Caudate nucleus (tissue), 63 donors: ENCODE measurements at places on chromosomes 3 and 15.

DNA sequence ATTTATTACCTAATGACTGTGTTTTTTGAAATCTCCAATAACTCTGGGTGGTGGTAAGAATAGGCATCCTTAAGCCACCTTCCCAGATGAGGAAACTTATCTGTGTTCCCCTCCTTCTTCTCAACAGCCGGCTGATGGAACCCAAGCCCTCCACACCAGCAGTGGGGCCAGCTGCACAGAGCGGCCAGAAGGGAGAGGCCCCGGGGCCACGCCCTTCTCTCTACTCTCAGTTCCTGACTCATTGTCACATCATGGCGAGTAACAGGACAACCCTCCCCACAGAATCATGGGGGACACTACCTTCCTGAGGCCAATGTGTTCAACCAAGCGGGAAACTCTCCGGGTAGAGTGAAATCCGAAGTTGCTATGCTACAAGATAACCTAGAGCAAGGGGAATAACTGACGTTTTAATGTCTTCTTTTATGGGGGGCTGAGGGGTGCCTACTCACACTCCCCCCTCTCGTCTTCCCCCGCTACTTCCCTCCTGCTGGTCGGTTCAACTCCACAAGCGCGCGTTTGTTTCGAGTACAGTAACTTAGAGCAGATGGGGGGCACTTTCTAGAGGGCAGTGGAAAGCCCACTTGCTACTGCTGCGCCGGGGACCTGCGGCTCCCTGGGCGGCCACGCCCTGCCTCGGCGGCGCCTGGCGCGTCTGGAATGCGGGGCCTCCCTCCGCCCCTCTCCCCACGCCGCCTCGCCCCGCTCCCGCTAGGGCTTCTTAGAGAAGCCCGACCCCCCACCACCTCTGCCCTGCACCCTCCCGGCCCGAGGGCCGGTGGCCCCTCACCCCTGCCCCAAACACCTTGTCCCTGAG is 621 bp downstream of the ANXA2 start:
- no peak for DNase-seq

- DNase-seq: no peak
Observed at GRCh38 chr3:14784087-14784681, 34.6 kb upstream of the FGD5 start.

DNA sequence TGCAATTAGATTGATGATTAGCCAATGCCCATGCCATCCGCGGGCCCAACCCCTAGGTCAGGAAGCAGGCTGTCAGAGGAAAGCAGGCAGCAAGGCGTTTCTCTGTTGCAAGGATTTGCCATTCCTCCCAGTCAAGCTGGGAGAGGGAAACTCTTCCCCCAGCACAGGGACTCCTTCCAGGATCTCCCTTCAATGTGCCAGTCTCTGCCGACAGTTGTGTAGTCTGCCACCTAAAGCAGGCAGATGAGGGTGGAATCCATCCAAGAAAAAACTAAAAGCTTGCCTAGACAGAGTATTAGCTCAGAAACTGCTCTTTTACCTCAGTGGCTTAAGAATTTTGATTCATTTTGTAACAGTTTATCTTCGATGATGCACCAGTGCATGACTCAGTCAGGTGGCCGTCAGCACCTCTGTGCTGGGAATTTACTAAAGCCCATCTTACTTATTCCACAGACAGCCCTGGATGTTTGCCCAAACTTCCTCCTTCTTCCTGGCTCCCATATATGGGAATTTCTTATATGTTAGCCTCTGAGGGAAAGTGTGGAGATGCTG is 501.5 kb upstream of the THBS1 start:
- no peak for DNase-seq

DNA sequence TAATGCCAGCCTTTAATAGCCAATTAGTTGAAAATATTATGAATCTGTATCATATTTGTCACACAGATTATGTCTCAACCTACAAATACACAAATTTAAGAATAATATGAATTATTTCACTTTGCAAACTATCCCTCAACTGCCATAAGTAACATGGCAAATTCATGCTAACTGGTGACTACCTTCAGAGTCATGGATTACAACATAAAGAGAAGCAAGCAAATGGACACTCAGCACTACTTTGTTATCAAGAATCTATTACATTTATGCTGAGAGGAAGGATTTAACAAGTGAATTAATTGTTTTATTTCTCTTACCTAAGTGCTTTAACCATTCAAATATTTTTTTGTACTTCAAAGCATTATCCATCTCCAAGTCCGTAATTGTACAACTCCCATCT is 103.1 kb upstream of the BCL6 start:
- DNase-seq: no peak

DNA sequence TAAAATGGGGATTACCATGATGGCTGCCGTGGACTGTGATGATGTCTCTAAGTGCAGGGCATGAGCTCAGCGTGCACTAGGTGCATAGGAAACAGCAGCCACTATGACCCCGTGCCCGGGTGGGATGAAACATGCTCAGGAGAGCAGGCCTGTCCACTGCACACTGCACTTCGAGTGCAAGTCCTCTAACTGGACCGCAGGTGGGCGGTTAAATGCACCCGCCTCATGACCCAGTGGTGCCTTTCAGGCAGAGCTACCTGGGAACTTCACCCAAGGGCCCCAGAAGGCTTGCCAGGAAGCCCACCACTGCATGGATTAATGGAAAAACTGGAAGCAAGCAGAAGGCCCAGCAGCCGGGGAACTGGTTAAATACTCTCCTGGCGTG is 34.0 kb downstream of the PRKCD start:
- DNase-seq: no peak

DNA sequence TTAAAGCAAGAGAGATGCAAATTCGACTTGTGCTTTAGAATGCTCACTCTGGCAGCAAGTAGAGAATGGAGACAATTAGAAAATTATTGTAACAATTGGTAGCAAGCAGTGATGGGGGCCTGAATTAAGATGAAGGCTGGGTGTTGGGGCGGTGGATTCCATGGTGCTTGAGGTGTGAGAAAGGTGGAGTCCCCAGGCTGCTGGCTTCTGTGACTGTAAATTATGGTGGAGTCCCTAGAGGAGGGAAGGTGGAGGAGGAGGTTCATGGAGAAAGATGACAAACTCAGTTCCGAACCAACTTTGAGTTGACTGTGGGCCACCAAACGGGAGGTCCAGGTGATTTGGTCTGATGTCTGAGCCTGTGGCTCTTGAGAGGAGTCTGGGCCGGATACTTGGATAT is 10.7 kb upstream of the SMAD3 start:
- no peak for DNase-seq

DNA sequence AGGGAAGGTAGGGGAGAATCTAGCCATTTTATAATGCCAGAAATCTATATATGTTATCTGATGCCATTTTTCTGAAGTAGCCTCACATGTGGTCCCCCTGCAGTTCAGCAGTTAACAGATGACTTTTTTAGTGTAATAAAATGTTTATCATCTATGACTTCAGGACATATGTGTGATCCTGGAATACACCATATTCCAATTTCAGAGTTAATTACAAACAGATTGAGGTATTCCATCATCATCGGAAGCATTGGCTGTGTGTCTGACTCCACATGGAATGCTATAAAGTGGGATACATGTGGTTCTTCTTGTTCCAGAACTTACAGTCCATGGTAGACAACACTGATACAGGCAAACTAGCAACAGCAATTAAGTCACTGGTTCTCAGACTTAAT is 45.9 kb upstream of the LIMD1 start:
- DNase-seq: no peak

DNA sequence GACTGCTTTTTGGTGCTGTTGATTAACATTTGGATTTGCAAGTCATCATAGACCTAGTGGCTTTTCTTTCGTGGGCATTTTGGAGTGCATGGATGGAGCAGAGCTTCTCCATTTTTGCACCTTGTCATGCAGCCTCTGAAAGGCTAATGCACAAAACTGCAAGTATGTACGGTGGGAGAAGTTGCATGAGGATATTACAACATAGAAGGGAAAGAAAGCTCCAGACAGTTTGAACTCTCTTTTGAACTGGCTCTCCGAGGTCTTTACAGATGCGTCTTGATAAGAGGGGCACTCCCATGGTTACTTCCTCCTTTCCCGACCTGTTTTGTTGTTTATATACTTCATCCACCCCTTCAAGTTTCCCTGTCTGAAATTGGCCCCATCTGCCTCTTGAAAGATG is 147.1 kb upstream of the GBE1 start:
- no peak for DNase-seq

DNA sequence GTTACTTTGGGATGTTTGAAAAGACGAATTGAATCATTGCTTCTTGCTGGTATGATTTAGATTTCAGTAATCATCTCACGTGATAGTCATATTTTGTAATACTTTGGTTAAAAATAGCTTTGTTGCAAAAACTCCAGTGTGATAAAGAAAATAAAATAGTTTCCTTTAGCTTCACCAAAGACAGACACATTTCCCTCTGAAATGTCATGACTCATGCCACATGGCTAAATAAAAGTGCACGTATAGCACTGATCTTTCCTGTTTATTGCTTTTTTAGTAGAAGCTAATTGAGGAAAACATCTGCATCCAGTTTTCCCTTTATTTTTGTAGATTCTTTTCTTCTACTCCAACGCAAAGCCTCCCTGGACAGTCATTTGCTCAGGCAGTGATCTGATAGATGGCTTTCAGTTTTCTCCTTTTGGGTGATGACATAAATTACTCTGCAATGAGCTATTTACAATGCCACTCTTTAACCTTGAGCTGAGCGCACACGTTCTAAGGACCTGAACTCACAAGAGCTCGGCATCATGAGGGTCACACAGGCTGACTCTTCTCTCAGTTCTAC is 84.9 kb downstream of the ARNT2 start:
- no peak for DNase-seq

- DNase-seq: no peak
Observed at GRCh38 chr3:168996622-168997021, 666.9 kb downstream of the MECOM start.

GRCh38 chr3:43481375-43481774 is 140.4 kb downstream of the ANO10 start:
- DNase-seq: no peak

DNA sequence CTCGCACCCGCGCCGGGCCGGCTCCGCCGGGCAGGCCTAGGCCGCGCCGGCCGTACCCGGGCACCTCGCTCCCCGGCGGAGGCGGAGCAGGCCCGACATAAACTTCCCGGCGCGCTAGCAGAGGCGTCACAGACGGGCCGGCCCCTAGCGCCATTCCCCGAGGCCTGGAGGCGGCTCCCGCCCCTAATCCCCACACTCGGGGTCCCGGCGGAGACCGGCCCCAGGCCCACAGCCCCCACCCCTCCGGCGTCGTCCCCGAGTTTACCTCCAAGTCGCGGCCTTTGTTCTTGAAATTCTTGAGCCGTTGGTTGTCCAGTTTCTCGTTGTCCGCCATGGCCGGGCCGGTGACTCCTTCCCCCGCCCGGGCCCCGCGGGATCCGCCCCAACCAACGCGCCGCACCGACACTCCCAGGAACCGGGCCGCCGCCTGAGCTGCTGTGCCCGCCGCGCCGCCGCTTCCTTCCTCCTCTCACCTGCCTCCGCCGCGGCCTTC is 376 bp downstream of the KPNA4 start:
- no peak for DNase-seq

- DNase-seq: no peak
Observed at GRCh38 chr3:100518244-100518643, 25.8 kb downstream of the TMEM45A start.

DNA sequence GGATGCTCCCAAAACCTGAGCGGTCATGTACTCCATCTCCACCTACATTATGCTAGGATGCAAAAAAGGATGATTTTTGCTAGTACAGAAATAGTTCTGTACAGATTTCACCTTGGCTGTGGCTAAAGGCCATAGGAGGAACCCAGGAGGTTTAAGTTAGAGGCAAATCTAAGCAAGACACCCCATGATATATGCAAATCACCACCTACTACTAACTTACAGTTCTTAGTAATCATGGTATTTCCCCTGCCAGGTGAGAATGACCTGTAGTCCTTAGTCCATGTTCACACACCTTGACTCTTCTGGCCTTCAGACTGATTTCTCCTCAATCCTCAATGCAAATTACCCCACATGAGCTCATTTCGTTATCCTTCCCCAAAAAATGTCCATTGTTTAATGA is 154.2 kb downstream of the IMPG2 start:
- no peak for DNase-seq

GRCh38 chr15:64842986-64843561 is 1.4 kb downstream of the PLEKHO2 start:
- DNase-seq: no peak

DNA sequence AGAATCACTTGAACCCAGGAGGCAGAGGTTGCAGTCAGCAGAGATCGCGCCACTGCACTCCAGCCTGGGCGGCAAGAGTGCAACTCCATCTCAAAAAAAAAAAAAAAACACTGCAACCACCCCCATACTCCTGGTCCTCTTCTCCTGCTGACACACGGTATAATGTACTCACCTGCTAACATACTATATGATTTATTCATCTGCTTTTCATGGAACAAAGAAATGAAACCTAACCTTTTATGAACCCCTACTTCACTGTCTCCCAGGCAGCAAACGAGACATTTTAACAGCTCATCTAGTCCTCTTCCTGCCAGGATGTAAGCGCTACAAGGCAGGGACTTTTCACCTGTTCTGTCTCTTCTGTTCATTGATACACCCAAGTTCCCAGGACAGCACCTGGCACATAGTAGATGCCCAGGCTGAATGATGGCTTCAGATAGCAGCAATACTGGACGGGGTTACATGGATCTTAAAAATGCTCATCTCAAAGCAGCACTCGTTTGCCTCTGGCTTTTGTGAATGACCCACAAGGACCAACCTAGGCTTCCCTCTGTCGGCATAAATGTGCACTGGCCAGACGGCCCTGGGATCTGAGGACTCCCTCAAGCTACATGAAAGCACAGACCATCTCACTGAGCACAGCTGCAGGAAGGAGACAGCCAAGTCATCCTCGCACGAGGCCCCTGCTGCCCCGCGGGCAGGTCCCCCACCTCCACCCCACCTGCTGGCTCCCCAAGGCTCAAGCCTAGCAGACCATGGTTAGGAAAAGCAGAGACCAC is 20.3 kb downstream of the XXYLT1 start:
- no peak for DNase-seq

DNA sequence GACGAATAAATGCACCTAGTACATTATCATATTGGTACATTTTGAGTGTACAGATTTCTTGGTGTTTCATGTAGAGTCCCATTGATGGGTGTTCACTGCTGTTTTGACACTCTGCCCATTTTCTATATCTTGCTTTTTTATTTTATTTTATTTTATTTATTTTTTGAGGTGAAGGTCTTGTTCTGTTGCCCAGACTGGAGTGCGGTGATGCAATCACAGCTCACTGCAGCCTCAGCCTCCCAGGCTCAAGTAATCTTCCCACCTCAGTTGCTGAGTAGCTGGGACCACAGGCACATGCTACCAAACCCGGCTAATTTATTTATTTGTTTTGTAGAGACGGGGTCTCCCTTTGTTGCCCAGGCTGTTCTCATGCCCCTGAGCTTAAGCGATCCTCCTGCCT is 44.2 kb downstream of the DNAJC13 start:
- DNase-seq: no peak
